ENCODE measurements at places on chromosomes 7 and 10. TPM values are rescaled to one million over a fixed set of nuclear protein-coding genes. Genes with fewer than 3 reads are reported as not detected.

Gene GNGT1
- total RNA-seq: 2.9 TPM

Gene CYP2W1
- total RNA-seq: 39.2 TPM

Gene KLF14
- total RNA-seq: 0.48 TPM

Gene MYL10
- not detected for total RNA-seq

Gene KIAA1217
- total RNA-seq: 32.0 TPM

DNA sequence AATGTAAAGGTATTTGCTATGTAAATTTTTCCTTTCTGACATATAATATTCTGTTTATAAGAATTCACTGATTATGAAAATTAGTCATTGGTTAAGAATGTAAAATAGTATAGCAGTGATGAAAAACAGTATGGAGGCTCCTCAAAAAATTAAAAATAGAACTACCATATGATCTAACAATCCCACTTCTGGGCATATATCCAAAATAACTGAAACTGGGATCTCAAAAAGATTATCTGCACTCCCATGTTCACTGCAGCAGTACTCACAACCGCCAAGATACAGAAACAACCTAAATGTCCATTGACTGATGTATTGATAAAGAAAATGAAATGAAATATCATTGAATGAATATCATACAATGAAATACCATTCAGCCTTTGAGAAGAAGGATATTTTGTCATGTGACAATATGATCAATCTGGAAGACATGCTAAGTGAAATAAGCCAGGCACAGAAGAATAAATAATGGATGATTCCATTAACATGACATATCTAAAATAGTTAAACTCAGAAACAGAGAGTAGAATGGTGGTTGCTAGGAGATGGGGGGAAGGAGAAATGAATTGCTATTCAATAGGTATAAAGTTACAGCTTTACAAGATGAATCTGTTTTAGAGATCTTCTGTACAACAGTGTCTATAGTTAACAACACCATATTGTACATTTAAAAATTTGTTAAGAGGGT is 14.0 kb downstream of the C10orf88 start:
- DNase-seq: peak; percentile 90

DNA sequence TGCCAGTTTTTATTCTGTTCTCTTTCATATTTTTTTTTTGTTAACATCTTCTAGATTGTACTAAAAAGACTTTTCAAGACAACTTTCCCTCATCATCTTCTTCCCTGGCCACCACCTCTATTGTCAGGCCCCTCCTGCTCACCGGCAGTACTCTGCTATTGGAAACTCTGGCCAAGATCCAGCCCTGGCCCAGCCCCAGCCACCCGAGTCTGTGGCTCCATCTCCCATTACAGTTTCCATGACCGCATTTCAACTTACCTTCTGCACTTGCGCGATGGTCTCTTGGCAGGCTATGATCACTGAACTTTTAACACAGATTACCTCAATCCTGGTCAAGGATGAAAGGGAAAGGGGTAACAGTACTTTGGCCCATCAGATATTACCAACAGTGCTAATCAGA is 137.7 kb upstream of the POM121L12 start:
- no peak for DNase-seq

DNA sequence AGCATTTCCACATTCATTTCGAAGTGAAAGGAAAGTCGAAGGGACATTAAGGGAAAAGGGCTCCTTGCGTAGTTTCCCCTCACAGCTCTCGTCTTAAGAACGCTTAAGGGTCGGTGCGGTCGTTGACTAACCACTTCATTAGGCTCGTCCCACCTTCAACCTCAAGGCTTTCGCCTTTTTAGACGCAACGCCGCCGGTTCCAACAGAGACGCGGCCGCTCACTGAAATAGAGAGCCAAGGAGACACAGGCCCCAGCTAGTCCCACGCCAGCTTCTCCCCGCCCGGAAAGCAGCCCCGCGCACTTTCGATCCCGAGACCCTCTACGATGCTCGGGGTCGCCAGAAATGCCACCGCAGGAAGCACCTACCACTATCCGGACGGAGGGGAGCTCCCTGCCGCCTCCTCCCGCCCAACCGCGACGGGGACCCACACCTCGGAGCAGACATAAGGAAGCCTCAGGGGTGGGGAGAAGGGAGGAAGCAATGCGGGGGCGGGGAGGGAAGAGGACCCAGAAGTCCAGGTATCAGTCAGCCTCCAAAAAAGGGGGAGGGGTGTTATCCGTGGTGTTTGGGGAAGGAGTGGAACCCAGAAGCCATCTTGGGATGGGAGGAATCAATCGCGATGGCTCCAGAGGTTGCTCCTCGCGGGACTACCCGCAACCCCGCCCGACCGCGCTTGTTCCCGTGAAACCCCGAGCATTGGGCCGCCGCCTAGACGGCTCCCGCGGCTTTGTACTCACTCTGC is 559 bp downstream of the TRA2A start:
- peak; percentile 72 for DNase-seq

DNA sequence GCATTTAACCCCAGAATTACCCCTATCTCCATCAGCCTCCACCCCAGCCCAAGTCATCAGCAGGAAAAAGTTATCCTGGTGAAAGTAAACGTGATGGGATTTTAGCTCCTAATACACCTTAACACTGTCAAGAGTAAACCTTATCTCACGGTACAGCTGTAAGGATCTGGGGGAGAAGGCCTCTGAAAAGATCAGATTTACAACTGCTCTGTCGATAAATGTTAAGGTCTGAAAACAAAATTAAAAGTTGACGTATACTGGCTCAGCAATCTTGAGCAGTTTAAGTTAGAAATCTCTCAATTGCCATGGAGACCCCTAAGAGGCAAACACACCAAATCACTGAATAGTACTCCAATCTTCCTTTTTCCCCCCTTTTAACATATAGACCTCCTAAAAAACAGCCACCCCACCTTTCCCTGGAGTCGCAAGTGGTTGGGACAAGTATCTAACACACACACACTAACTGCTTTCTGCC is 6.1 kb downstream of the SKAP2 start:
- no peak for DNase-seq

GRCh38 chr7:30511973-30512662 is 7.5 kb upstream of the GGCT start:
- DNase-seq: no peak

GRCh38 chr10:86756511-86757112 is at the start of gene BMPR1A:
Gene BMPR1A, plus strand, starts transcription at chr10:86756619. Its CDS starts 119,400 bp downstream, at chr10:86876019.
- DNase-seq: no peak

GRCh38 chr7:14229047-14229446 is 239.6 kb upstream of the ETV1 start:
- DNase-seq: no peak

- no peak for DNase-seq
Measured at GRCh38 chr10:132668048-132668394, 117.9 kb downstream of the NKX6-2 start.

- peak; percentile 40 for DNase-seq
Measured at GRCh38 chr7:42552227-42552626, 315.2 kb upstream of the GLI3 start.

DNA sequence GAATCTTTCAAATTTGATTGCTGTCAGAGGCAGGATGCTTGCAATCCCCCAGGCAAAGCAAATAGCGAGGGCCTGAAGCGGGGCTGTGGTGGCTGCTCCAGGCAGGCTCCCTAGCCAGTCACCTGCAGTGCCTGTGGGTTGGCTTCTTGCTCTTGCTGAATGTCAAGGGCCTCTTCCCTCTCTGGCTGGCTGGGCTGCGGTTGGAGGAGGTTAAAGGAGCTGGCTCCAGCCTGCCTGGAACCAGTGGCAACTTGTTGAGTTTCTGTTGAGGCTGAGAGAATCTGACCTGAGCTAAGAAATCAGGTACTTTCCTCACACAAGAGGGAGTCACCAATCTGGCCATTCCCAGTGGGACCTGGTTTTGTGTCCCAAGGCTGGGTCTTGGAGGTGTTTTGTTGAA is 134.7 kb downstream of the TMEM178B start:
- no peak for DNase-seq

- peak; percentile 71 for DNase-seq
Measured at GRCh38 chr7:2019711-2020511, 212.8 kb downstream of the MAD1L1 start.

DNA sequence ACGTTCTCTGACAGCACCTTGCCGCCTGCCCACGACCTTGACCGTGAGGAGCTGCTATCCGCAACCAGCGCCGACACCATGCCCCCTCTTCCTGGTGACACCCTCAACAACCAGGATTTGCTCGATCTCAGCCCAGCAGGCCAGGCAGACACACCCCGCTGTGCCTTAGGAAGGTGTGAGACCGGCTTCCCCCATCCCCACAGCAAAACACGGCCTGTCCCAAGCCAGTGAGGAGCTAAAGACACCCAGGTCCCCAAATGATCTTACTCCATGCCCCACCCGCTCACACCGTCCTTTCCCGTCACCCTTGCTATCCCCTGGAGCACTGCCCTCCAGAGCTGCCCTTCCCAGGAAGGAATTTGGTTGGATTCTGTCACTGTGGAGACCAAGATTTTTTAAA is 21.3 kb upstream of the TTYH3 start:
- DNase-seq: no peak

- no peak for DNase-seq
Measured at GRCh38 chr10:127417686-127418401, 131.3 kb upstream of the NPS start.

- peak; percentile 11 for DNase-seq
Measured at GRCh38 chr10:31490858-31491504, 172.0 kb downstream of the ZEB1 start.

DNA sequence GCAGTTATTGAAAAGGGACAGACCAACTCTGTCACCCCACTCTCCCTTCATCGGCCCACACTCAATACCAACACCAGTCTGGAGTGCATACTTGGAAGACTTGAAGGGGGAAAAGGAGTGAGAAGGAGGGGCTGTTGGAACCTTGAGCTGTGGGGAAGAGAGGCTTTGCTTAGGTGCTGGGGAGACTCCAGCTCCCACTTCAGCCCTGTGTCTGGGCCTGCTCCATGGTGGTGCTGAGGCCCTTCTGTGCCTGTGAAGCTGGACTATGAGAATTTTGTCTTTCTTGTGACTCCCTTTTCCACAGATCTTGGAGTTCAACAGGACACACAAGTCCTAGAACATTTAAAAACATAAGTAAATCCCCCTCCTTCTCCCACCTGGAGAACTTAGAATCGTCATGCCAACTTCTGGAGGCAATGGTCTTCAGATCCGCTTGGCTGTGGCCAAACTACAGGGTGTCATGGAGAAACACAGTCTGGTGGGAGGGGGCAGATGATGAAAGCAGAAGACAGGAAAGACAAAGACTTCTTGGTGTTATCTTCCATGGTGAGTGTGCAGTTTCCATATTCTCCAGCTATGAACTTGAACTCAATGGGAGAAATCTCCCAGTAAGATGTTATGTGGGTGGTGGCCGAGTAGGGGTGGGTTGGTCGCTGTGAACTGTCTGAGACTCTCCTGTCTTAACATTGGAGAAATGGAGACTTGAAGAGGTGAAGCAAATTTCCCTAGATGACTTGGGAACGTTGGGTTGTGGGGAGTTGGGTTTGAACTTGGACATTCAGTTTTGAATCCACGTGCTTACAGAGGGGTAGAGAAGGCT is 18.4 kb upstream of the GIMAP8 start:
- DNase-seq: no peak
